Esophagus squamous epithelium (tissue), 5 donors: ENCODE measurements at places on chromosomes 4 and X.

- DNase-seq = no peak
These were observed 197.4 kb upstream of the TBL1X start for GRCh38 chrX:9267415-9267814.

DNA sequence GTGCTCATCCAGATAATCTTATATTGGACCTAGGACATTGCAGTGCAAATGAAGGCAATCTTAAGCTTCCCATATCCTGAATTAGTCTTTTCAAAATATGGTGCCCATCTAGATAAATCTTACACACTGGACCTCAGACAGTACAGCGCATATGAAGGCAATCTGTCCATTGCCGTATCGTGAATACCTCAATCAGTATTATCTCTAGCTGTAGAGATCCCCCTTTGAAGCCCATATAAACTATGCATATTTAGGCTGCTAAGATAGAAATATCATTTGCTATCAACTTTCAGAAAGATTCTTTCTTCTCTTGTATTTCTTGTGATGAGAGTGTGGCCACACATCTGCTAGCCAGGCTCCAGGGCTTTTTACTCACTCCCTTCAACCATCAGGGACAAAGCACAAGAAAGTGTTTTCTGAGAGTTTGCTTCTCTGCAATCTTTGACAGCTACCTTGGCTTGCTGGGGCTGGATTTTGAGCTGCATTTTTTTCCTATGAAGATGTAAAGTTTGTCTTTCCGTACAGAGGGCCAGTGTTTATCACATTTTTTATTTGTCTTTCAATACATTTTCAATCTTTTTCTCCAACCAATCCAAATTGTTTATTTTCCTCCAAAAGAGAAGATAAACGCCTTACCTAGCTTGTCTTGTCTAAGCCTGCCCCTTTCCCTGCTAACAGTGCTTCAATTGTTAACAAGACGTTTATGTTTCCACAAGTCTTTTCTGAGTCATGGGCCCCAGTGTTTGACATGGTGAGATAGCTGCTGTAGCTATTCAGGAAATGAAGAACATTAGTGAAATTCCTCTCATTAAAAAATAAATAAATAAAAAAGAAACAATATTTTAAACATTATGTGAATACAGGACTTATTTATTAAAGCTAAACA, 57.6 kb upstream of the FAT1 start:
- no peak for DNase-seq

- DNase-seq = no peak
These were observed 21.1 kb downstream of the AMER1 start for GRCh38 chrX:64184396-64184795.

- DNase-seq = no peak
These were observed 333.8 kb upstream of the TENM3 start for GRCh38 chr4:181909368-181909767.

DNA sequence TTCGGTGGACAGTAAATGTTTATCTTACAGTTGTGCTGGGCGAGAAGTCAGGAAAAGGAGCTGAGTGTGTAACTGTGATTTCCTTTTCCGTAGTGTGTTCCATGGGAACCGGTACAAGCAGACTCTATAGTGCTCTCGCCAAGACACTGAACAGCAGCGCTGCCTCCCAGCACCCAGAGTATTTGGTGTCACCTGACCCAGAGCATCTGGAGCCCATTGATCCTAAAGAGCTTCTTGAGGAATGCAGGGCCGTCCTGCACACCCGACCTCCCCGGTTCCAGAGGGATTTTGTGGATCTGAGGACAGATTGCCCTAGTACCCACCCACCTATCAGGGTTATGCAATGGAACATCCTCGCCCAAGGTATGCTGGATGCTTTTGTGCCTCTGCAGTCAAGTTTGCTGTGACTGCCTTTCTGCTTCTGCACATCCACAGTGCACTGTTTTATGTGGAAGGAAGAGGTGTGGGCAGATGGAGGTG, 27.4 kb downstream of the NOCT start:
- no peak for DNase-seq

DNA sequence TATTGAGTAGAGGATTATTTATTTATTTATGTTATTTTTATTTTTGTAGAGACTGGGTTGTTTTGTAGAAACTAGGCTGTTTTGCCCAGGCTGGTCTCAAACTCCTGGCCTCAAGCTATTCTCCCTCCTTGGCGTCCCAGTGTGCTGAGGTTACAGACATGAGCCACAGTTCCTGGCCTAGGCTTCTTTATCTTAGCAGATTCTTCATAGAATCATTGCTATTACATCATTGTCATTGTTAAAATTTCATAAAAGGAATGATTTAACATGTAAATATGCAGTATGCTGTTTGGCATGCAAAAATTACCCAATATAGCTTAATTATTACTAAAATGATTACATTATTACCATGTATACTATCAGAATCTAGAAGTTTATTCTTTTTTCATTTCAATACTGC, 24.2 kb downstream of the SULT1E1 start:
- no peak for DNase-seq

DNA sequence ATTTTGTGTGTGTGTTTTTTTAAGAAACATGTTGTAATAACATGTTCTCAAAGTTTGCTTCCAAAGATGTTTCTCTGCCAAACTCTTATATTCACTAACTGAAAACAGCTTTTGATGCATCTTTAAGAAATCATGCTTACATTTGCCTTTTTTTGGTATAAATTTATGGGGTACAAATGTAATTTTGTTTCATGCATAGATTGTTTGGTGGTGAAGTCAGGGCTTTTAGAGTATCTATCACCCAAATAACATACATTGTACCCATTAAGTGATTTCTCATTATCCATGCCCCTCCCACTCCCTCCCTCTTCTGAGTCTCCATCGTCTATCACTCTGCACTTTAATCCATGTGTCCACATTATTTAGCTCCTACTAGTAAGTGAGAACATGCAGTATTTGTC, 30.8 kb downstream of the SPINK2 start:
- DNase-seq = no peak

DNA sequence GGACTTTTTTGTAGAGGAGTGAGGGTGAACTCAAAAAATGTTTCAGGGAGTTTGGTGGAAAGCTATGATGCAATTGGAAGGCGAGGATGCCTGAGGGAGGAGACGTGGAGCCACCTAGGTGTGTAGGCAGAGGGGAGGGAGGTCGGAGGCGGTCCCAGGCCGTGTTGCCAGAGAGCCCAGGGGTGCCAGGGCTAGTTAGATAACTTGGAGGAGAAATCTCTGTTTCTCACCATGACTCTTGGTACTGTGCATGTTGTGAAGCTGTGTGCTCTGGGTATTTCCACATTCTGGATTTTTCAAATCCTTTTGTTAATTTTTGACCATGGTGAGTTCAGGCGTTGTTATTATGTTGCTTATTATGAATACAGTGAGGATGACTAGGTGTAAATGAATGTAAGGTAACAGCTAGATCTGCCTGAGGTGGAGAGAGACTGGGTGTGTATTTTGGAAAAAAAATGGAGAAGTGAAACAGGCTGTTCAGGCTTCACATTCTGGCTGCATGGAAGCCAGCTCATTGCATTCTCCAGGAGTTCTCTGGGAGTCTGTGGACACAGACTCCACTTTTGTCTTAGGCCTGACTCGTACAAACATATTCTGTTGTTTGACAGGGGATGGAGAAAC, 4.5 kb downstream of the RAB9A start:
- no peak for DNase-seq

DNA sequence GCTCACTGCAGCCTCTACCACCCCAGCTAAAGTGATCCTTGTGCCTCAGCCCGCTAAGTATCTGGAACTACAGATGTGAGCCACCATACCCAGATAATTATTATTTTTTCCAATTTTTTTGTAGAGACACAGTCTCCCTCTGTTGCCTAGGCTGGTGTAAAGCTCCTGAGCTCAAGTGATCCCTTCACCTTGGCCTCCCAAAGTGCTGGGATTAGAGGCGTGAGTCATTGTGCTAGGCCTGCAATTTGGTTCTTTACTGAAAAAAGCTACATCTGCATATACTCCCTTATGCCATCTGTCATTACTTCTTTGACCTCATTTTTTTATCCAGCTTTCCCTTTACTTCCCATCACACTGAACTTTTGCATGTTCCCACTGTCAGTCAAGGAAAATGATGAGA, 2012.4 kb upstream of the IGFBP7 start:
- DNase-seq = no peak

DNA sequence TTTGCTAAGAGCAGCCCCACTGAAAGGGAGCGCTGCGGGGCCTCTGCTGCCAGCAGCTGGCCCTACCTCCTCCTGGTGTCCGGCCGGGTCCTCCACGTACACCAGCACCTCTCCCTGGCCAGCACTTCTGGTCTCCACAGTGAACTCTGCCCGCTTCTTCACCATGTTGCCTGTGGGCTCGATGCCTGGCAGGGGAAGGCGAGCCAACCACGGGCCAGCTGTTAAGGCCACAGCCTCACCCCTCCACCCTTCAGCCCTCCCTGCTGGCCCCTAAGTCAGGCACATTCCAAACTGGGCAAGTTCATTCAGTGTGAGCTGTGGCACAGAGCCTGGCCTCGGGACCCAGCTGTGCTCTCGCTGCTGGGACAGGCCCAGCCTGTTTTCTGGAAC, 7.8 kb downstream of the FLNA start:
- DNase-seq = no peak

DNA sequence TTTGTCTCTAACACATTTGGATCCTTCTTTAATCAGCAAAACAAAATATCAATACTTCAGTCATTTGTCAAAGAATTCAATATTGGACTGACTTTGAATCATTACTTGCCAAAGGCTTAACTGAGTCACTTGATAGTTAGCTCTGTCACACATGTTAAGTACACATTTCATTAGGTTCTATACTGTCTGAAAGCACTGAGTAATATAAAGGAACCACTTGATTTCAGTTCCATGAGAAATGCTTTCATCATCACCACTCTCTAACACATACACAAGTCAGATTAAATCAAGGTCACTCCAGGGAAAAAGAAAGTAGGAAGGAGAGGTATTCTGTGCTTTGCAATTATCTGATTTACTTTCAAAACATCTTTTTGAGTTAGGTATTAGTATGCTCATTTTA, 1233.1 kb downstream of the C4orf33 start:
- DNase-seq = no peak

GRCh38 chrX:123060986-123061385, 123.1 kb upstream of the GRIA3 start:
- DNase-seq = no peak

- no peak for DNase-seq
These were observed 241.8 kb downstream of the FBXO8 start for GRCh38 chr4:174041555-174042105.

- DNase-seq = no peak
These were observed 399 bp downstream of the AIFM1 start for GRCh38 chrX:130165181-130165702.

DNA sequence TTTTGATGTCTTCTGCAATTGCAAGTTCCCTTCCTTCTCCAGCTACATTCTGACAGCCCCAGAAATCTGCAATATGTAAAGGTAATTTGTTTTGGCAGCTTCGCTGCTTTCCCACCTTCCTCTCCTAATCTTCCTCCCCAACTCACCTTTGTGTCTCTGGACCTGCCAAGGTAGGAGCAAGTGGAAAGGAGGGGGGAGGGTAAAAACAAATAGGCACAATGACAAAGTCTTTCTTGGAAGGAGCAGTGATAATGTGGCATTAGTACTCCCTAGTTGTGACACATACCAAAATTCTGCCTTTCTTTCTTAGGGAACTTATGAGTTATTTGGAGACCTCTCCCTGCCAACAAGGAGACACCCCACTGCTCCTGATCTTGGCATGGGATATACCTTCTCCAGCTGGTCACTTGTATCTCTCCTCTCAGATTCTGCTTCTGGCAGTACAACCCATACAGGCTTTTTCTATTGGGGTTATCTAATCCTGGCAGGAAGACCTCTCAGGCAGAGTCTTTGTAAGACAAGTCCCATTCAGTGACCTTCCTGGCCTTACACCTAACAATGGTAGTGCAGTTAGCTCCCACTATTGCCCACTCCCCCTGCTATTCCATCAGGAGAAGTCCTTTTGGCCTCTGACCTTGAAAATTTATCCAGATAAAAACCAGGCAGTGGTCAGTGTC, 24.2 kb downstream of the F8 start:
- no peak for DNase-seq

DNA sequence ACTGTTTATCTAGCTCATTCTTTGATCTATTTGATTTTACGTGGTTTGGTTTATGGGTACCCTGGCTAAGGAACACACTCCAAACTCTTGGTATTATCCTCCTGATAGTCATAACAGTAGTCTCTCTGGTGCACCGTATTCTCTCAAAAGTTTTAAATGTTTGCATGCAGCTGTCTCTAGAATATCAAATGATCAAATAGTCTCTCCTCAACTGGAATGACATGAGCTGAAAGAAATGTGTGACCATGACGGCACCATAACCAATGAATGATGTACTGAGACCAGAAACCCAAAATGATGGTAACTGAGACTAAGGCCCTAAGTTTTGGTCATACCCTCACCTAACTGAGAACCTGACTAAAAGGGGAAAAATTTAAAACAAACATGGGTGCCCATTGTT, 319.4 kb downstream of the SLC7A11 start:
- no peak for DNase-seq

GRCh38 chr4:112938461-112939058, 110.9 kb upstream of the ANK2 start:
- DNase-seq = no peak

DNA sequence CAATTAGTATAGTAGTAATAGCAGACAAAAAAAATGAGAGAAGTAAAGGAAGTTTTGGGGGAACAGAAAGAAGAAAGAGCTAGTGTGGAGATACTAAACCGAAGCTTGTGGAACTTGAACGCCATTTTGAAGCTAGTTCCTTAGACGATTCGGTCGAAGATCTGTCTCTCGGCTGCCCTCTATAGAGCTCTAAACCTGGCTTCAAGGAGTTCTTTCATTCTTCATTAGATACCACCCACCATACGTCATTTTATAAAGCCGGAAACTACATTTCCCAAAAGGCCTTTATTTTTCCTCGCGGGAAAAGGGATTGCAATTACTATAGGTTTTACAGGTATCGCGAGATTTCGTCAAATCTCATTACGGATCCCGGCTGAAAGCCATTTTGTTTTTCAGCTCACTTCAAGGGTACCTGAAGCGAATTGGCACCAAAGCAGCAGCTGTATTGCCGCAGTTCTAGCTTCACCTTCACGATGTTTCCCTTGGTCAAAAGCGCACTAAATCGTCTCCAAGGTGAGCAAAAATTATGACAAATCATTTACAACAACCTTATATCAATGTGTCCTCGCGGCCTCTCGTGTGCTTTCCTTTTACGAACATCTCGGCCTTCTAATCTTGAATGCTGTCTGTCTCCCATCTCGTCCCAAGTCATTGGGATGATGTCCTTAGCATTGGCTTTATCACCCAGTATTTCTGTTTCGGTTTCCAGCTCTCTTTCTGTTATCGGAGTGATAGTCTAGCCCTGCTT, at the start of gene COX7B:
Gene COX7B, plus strand, starts transcription at position 388 of the 748 bp plus-strand sequence. Its CDS starts 86 bp downstream, at position 474.
- no peak for DNase-seq

- no peak for DNase-seq
These were observed 5.4 kb upstream of the GTPBP6 start for GRCh38 chrX:323721-324628.

DNA sequence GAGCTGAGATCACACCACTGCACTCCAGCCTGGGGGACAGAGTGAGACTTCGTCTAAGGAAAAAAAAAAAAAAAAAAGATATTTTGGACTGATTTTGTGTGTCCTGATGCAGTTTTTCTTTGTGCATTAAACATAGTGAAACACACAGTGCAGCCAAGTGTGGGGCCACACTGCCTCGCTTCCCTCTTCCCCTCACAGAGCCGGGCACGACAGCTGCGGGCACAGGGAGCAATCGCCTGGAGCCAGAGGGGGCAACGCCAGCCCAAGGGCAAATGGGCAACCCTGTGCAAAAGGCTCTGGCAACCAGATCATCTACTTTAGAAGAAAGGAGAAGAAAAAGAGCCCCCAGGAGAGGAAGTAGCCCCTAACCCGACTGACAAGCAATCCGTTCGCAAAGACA, 13.5 kb upstream of the CCNQ start:
- DNase-seq = no peak
